Caco-2 (cell line): ENCODE measurements at places on chromosomes 5 and 9. TPM values are rescaled to one million over a fixed set of nuclear protein-coding genes. Genes with fewer than 3 reads are reported as not detected.

- no peak for DNase-seq
Observed at GRCh38 chr9:16652582-16652981, 217.9 kb downstream of the BNC2 start.

- DNase-seq = no peak
Observed at GRCh38 chr5:157516006-157516405, 56.0 kb downstream of the NIPAL4 start.

DNA sequence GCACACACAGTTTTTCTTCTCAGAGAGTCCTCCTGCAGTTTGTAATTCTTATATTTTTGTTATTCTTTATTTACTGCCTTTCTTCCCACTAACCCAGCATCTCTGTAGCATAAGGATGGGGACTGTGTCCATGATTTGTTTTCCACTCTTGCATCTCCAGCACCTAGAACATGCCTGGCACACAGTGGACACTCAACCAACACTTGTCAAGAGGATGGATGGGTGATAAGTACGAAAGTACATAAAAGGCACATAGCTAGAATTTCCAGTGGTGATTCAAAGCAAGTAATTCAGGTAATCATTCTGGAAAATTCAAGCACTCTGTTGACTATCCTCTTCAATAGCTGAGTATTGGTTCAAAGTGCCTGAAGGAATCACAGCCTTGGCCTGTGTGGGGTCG lies 60.2 kb upstream of the TRIO start:
- DNase-seq = no peak

Gene OSMR
- 0.11 TPM in 1 of 2 replicates, not detected in the other for total RNA-seq

Gene LCN1
- not detected in 2 replicates for total RNA-seq

Gene NMUR2
- 0.57 and 1.00 TPM in 2 replicates for total RNA-seq

Gene TERT
- 5.1 and 6.1 TPM in 2 replicates for total RNA-seq
